ENCODE measurements at places on chromosomes 13 and 19.

DNA sequence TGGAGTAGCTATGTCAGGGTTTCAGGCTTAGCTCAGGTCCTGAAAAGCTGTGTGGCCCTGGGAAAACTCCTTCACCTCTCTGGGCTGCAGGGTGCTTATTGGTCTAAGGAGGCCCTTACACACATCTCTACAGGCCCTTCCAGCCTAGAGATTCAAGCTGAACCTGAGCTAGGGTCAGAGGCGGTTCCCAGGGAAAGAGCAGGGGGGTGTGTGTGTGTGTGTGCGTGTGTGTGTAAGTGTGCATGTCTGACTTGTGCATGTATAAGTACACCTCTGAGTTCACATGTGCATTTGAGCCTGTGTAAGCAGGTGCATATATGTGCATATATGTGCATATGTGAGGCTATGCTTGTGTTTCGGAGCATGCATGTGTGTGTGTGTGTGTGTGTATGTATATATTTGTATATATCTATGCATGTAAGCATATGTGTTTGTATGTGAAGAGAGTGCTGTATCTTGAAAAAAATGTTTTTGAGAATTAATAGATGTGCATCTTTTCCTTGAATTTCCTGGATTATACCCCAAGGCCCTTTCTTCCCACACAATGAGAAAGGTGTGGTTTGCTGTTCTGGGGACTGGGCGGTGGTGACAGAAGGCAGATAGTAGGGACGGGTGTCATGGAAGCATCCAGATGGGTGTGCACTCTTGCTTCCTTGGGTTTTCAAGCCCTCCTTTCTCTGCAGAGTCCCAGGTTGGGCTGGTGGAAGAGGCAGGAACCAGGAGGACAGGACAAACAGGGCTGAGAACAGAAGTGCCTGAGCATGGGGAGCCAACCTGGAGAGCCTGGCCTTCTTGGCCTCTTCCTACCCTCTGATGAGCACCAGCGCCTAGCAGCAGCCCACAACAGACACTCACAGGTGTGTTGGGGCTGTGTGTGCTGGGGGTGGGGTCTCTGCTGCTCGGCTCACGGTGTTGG is 150.3 kb upstream of the TSHZ3 start:
- no peak for DNase-seq

GRCh38 chr19:52099497-52100138 is 4.1 kb upstream of the ZNF841 start:
- no peak for DNase-seq

DNA sequence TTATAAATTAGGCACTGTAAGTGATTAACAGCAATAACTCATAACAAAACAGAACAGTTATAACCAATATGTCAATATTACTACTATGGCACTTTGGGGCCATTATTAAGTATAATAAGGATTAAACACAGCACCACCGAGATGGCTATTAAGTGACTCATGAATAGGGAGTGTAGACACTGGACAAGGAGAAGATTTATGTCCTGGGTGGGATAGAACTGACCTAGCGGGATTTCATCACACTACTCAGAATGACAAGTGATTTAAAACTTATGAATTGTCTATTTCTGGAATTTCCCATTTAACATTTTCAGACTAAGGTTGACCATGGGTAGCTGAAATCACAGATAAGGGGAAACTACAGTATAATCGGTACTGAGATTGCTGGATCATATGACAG is 79.0 kb upstream of the SLC7A1 start:
- no peak for DNase-seq

- DNase-seq, result no peak
These were observed 1736.6 kb upstream of the MIR17HG start for GRCh38 chr13:89610881-89611280.

- DNase-seq, result no peak
These were observed 128.3 kb upstream of the LSM14A start for GRCh38 chr19:34044021-34044420.

Measured in MCF 10A (cell line).